ENCODE measurements at places on chromosomes 11 and 22.

DNA sequence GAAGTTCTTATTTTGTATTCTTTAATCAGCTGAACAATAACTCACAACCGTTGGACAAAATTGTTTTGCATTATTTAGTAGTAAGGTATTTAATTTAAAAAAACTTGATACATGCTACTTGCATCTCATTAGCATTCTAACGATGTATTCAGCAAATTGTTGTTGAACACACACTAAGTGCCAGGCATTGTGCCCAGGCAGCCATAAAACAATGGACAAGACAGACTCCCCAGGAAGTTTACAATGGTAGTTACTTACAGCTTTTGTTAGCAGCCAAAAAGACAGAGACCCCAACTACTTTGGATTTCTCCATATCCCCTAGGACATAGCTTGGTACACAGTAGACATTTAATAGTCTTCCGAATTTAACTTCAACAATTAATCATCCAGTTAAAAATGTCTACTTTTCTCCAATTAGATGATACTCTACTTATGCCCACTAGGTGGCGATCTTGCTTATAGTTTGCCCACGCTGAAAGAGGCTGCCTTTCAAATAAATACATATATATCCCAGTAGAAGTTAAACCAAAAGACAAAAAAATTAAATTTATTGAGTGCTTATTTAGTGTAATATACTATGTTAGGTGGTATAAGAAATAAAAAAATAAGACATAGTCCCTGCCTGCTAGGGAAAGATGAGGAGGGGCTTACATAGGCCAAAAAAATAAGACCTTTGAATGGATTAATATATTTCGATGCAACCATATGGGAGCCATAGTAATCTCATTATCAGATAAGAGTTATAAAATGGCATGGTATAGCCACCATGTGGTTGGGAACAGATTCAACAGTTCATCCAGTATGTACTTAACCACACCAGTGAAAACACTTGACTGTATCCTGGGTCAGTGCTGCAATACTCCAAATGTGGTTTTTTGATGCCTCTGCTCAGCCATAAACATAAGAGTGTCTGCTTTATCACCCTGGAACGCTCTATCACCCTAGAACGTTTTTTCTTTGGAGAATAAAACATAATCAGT lies 2.0 kb upstream of the FJX1 start:
- no peak for DNase-seq

DNA sequence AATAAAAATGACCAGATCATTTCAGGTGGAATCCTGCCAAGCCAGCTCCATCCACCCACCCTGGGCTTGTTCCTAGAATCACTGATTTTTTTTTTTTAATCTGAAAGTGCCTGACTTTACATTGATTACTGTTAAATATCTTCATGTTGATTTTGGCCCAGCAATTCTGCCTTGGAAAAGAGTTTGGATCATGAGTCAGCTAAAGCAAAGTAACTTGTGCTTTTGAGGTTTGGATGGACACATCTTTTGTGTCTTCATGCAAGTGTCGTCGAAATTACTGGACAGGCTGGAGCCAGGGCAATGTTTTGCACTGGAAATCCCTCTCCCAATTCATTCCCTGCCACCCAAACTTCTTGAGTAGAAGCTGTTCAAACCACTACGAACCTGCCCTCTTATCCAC lies 164.0 kb upstream of the SYT13 start:
- DNase-seq = no peak

DNA sequence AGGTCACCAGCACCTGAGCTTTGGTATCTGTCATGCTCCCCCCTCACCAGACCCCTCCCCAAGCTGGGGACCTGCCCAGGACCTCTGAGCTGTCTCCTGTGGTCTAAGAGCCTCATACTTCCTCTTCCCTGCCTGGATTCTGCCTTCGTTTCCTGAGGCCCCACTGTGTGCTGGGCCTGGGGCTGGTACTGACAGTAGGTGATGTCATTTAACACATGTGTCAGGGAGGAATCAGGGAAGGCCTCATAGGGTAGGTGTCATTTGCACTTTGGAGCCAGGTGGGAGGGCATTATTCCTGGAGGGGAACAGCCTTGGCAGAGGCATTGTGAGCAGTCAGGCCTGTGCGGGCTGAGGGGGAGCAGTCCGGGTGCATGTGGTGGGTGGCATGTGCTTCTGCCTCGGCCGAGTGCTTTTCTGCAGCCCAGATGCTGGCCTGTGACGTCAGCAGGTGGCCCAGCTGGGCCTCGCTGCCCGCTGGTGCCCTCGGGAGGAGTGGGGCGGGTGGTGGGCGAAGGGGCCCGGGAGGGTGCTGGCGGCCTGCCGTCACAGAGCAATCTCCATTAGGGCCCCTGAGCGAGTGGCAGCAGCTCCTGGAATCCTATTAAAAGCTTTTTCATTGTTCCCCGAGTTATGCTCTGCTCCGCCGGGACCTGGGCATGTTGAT lies 9.1 kb downstream of the FLRT1 start:
- no peak for DNase-seq

GRCh38 chr11:120545813-120546212 lies 34.3 kb downstream of the GRIK4 start:
- no peak for DNase-seq

DNA sequence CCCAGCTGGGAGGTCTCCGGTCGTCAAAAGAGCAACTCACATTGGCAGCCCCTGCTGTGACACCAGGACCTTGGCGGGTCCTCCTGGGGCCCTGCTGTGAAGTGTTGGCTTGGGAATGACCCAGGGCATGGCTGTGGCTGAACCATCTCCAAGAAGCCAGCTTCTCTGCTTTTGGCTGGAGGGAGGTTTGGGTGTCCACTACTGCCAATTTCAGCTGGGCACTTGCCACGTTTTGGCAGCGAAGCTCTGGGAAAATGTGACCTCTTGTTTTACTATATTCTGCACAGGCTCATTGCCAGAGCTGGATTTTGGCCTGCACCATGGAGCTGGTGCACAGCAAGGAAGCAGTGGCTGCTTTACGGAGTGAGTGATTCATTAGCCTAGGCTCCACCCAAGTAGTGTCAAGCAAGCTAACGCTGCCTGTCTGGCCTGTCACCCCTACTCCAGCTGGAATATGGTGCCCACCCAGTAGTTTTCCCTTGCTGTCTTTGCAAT lies 24.3 kb upstream of the SMCO4 start:
- DNase-seq = no peak

DNA sequence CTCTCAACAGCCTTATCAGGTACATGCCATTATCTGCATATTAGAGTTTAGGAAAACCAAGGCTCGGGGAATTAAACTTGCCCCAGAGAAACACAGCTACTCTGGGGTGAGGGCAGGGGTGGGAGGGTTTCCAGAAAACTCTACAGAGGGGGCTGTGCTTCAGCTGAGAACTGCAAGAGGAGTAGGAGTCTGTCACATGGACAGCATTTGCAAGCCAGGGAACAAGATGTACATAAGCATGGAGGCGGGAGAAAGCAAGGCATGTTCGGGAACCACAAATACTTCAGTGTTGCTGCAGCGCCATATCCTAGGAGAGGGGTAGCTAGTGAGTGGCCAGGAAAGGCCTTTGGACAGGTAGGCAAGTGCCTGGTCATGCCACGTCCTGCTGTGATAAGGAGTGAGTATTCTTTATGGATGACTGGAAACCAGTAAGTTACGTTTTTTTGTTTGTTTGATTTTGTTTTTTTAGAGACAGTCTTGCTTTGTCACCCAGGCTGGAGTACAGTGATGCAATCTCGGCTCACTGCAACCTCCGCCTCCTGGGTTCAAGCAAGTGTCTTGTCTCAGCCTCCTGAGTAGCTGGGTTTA lies 57.2 kb downstream of the GRAMD1B start:
- no peak for DNase-seq

DNA sequence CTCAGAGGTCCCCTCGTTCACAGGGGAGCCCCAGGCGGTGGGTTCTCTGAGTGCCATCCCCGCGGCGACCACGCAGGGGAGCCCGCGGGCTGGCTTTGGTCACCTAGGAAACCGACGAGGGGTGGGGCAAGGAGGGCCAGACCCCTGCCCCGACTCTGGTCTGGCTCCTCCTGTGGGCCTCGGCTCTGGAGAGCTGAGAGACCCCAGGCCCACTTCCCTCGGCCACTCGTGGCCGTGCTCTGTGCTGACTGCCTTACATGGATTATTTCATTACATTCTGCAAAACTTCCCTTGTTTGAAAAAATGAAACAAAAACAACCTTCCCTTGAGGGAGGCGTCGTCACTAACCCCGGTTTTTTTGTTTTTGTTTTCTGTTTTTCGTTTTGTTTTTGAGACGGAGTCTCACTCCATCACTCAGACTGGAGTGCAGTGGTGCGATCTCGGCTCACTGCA lies 15.1 kb upstream of the CYTH4 start:
- DNase-seq = no peak

- no peak for DNase-seq
Observed at GRCh38 chr11:34970033-34970432, 53.6 kb downstream of the PDHX start.

DNA sequence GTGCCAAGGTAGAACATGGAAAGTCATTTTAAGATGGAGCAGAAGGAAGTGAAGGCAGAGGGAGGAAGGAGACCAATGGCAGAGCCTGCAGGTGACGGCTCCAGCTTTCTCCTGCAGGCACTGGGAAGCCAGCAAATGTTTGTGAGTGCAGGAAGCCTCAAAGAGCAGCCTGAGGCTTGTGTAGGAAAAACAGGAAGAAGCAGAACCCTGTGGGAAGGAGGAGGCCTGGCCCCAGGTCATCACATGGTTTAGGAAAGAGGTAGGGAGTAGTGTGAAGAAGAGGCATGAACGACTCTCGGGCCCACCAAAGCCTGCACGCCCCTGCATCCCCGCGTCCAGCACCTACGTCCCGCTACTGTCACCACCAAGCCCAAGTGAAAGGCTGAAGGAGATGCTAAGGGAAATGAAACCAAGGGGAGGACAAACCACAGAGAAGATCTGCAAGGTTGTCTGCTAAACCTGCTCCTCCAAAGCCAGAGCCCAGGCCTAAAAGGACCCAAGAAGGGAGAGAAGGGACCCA lies 151.5 kb downstream of the CHST1 start:
- DNase-seq = no peak

GRCh38 chr11:13222285-13222684 lies 55.3 kb upstream of the BMAL1 start:
- DNase-seq = no peak

All from esophagus muscularis mucosa (tissue), 4 donors.